ENCODE measurements at places on chromosomes 5 and 9.

GRCh38 chr5:18797222-18797621 lies 1163.0 kb downstream of the TAF11L14 start:
- no peak for DNase-seq

- DNase-seq = no peak
Measured at GRCh38 chr5:14996997-14997396, 125.4 kb upstream of the ANKH start.

GRCh38 chr9:115733318-115734110 lies 420.1 kb upstream of the PAPPA start:
- no peak for DNase-seq

- no peak for DNase-seq
Measured at GRCh38 chr9:36164989-36165388, 4.2 kb upstream of the CCIN start.

- DNase-seq = no peak
Measured at GRCh38 chr5:35990520-35990919, 670 bp downstream of the UGT3A1 start.

DNA sequence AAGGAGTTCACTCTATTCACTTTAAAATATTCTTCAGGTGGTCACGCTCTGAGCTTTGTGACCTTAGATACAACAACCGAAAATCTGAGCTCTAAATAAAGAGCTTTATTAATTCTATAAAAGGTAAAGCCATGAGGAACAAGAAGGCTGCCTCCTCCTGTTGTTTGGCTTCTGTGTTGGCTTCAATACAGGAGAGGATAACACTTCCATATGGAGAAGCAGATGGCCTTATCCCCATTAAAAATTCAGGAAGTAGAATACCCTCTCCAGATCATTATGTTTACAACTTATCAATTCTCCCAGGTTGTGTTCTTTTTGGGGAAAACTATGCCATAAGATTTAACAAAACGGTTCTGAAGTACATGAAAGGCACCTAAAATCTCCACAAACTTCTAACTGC lies 128.4 kb downstream of the TTC39B start:
- no peak for DNase-seq

GRCh38 chr5:176185133-176185733 lies 53.0 kb upstream of the SIMC1 start:
- no peak for DNase-seq

- no peak for DNase-seq
Measured at GRCh38 chr9:110828264-110828663, 159.7 kb downstream of the MUSK start.

DNA sequence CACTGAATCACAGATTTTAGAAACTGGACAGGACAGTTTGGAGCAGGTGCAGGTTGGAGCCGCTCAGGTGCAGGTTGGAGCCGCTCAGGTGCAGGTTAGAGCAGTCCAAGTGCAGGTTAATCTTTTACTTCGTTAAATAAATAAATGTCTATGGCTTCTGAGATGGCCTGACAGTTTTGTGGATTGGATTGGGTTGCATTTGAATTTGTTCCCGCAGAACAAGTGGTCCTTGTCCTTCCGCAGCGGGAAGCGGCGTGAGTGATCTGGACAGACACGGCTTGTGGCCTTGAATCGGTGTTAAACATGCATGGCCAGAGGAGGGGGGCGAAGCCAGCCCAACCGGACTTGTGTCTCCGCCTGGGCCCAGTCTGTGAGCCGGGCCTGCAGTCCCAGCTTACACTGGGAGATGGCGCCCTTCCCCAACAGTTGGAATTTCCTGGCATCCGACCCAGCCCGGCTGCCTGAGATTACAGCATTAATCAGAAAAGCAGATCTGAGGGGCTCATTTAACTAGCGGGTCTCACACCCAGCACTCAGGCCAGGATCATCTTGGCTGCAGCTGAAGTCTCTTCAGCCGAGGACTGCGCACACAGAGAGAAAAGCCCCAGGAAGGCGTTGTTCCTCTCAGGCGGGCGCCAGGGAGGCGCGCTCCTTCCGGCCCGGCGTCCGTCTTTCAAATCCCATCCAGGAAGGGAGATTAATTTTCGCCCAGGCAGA lies 1.5 kb upstream of the OLFM1 start:
- DNase-seq = peak; percentile 87

- no peak for DNase-seq
Measured at GRCh38 chr5:138833726-138834480, 41.2 kb downstream of the LRRTM2 start.

DNA sequence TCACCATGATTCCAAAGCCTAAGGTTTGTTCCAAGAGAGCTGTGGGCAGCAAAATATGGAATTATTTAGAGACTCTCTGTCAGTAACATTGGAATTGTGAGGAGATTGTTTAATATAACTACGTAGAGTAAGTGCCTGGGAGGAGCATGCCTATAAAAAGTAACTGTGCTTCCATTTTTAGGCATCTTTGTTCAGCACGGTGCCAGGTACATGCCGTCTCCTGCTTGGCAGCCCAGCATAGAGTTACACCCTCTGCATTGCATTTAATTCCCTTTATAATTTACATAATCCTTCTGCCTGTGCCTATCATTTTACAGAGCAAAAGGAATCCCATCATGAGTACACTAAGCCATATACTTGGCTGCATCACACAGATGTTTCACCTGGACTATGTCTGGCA lies 32.1 kb upstream of the ALDH1A1 start:
- DNase-seq = no peak

GRCh38 chr5:51172903-51173626 lies 210.2 kb upstream of the ISL1 start:
- DNase-seq = no peak

DNA sequence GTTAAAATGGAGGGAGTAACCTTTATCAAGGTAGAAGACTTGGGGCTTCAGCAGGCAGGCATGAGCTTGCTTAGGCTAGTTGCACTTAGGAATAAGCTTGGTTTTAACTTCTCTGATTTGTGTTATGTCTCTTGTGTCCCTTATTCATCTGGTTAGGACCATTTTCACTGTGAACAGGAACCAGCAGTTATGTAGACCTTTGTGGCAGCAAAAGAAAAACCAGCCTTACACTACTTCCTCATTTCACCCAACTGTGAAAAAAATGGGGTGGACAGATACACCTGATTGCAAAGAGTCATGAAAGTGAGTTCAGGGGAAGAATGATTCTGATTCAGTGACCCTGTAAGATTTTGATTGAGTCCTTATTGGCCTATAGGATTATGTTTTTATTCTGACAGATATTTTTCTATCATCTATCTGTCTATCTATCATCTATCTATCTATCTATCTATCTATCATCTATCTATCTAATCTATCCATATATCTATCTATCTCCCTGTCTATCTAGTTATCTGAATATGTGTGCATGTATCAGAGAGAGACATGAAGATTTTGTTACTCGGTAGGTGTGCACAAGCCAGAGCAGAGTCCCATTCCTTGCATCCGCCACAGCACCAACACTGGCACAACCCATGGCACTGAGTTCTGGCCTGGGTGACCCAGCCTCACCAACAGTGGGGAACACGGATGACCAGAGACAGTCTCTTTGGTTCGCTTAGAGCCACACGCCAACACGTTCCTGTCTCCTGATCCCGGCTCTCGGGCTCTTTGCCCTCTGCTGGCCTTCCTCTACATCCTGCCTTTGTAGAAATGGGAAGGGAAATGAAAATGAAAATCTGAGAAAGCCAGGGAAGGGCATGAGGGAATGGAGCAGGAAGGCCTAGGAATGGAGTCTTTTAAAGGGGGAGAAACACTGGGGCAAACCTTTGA lies 1.3 kb upstream of the ZNF366 start:
- DNase-seq = no peak

GRCh38 chr9:134144801-134145200 lies 8.9 kb downstream of the WDR5 start:
- no peak for DNase-seq

DNA sequence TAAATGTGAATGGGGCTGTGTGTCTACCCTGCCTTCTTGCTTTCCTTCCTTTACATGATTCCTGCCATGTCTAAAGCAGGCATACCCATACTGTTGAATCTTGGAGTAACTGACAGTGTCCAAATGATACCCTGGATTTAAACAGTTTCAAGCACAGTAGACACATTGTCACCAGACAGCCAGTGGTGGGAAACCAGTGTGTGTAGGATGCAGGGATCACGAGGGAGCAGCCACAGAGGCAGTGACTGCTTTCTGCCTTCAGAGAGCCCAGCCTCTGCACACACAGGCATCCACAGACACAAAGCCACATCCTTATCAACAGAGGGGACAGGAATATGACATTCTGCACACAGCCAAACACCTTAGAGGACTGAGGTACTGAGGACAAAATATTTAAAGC lies 184.2 kb upstream of the TBCA start:
- DNase-seq = no peak

- no peak for DNase-seq
Measured at GRCh38 chr5:82813861-82814260, 263.3 kb downstream of the TMEM167A start.

GRCh38 chr5:55816342-55816741 lies 34.8 kb upstream of the IL31RA start:
- no peak for DNase-seq

- no peak for DNase-seq
Measured at GRCh38 chr5:147408980-147409379, 100.9 kb downstream of the DPYSL3 start.

GRCh38 chr5:132269635-132270334 lies 12.3 kb downstream of the PDLIM4 start:
- DNase-seq = no peak

- no peak for DNase-seq
Measured at GRCh38 chr5:36904677-36905076, 28.1 kb downstream of the NIPBL start.

GRCh38 chr9:118263949-118264348 lies 559.7 kb downstream of the TLR4 start:
- no peak for DNase-seq

- DNase-seq = no peak
Measured at GRCh38 chr9:8905731-8906130, 1106.2 kb upstream of the DMAC1 start.

- DNase-seq = no peak
Measured at GRCh38 chr9:77514886-77515711, 133.0 kb downstream of the GNA14 start.

- no peak for DNase-seq
Measured at GRCh38 chr9:87107072-87107471, 159.8 kb upstream of the GAS1 start.

- DNase-seq = peak; percentile 62
Measured at GRCh38 chr9:108911820-108912219, 22.1 kb downstream of the ELP1 start.

DNA sequence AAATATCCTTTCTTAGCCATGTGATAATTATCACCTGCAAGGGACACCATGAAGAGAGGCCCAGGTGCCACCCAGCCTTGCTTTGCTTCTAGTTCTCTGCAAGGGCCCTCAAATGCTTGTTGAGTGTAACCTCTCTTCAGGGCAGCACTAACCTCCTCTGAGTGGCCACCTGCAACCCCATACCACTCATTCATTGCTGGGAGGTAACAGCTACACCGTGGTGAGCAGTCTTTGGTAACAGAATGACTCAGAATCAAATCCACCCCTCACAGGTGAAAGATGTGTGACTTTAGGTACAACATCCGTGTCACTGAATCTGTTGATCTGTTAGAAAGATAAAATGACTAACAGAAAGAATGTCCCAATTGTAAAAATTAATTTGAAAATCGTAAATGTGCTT lies 365.1 kb upstream of the TRPC7 start:
- no peak for DNase-seq

- no peak for DNase-seq
Measured at GRCh38 chr5:128644863-128645262, 106.8 kb upstream of the FBN2 start.

DNA sequence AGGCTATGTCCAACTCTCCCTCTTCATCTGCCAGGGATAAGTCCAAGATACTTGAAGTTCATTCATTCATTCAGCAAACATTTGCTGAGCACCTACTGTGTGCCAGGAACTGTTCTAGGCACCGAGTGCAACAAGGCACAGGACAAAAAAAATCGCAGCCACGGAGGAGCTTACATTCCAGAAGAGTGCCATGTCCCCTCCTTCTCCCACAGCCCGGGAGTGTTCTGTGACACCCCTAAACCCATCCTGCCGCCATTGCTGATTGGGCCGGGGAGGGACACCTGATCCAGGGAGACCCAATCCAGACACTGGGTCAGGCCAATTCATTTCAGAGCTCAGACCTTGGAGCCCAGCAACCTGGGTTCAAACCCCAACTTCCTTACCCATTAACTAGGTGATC lies 58.1 kb upstream of the NEURL1B start:
- no peak for DNase-seq

DNA sequence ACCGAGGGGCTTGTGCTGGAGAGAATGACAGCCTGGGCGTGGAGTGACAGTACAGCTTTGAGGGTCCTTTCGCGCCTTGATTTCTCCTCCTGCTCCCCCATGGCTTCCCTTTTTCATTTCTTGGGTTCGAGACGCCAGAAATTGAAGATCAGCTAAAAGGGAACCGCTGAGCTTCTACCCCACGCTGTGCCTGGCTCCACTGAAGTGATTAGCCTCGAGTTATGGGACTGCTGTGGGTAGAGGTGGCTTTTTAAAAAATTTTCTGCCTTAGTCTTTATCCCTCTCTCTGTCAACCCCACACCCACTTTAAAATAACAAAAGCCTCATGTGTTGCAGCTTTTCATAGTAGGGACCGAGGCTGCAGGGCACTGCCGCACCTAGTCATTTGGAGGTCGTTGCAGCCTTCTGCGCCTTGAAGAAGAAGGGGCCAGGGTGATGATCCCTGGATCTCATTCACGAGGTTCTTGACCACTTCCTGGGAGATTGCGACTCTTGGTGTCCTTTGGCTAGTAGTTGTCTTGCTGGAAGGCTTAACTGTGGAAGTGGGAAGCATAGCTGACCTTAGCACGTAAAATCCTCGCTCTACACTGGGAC lies 603 bp downstream of the PPIP5K2 start:
- DNase-seq = peak; percentile 71

GRCh38 chr5:62538017-62538942 lies 40.3 kb upstream of the LRRC70 start:
- no peak for DNase-seq

DNA sequence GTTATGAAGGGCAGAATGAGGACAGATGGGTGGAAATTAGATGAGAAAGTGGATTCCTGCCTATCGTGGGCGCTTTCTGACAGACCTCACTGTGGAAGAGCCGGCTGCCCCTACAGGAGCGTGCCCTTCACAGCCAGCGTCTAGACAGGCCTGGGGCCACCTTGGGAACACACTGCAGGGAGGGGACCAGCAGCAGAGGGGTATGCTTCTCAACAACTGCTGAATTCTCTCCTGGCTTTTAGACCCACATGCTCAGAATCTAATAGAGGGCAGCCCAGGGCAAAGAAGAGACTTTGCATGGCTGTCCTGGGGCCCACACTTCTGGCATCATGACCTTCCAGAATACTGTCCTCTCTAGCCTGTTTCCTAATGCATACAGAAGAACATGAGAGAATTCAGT lies 2.1 kb upstream of the SEMA4D start:
- DNase-seq = no peak

GRCh38 chr5:84301535-84301934 lies 83.1 kb downstream of the EDIL3 start:
- DNase-seq = no peak

- DNase-seq = no peak
Measured at GRCh38 chr9:88661759-88662158, 126.8 kb downstream of the NXNL2 start.

- DNase-seq = no peak
Measured at GRCh38 chr5:103452089-103452488, 110.5 kb downstream of the NUDT12 start.

GRCh38 chr5:149323621-149324205 lies 21.6 kb upstream of the GRPEL2 start:
- no peak for DNase-seq

Measured in activated CD4-positive, alpha-beta T cell treated with anti-CD3 and anti-CD28 coated beads, Interleukin-2, amount 10 ng/mL, durations not matched to agents 24 days and 14 days (primary cell).